WTC11 (cell line): ENCODE measurements at places on chromosomes 6 and 20. TPM values are rescaled to one million over a fixed set of nuclear protein-coding genes. Genes with fewer than 3 reads are reported as not detected.

The RFX6 gene
- total RNA-seq = 0.11 TPM in 1 of 3 replicates, not detected in the others

The CTAGE9 gene
- total RNA-seq = 0.09 TPM in 1 of 3 replicates, not detected in the others

The C20orf204 gene
- total RNA-seq = 1.6 to 2.4 TPM (median 2.1 TPM) in 3 replicates

The GPLD1 gene
- 5.7 to 8.4 TPM (median 6.3 TPM) in 3 replicates for total RNA-seq

The TNXB gene
- 6.4 to 10.9 TPM (median 9.0 TPM) in 3 replicates for total RNA-seq

The CD109 gene
- 3.5 to 4.5 TPM (median 4.0 TPM) in 3 replicates for total RNA-seq

The RBPJL gene
- 0.78 to 0.85 TPM (median 0.80 TPM) in 3 replicates for total RNA-seq
